ENCODE measurements at places on chromosomes 2 and 18.
A peak's percentile ranks its signal among the peaks of the same experiment; 100 is the strongest.

GRCh38 chr2:20447437-20448245 is 767 bp downstream of the RHOB start:
- DNase-seq: peak; percentile 59

DNA sequence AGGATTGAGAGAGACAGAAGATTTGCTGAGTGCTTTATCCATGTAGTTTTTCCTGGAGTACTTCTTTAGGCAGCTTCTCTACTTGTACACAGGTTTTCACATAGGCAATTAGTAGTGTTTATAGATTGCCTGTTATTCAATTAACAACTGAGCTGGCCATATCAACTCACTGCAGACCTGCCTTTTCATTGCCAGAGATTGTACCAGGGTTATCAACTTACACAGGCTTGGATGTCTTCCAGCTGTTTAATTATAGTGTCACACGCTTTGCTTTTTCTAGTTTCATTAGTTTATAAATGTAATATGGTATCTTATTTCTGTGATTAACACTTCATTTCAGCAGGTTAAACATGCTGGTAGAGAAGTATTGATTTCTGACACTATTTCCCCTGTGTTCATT is 125.9 kb downstream of the GPD2 start:
- no peak for DNase-seq

- no peak for DNase-seq
Measured at GRCh38 chr2:172131713-172132555, 29.2 kb upstream of the DLX2 start.

- DNase-seq: no peak
Measured at GRCh38 chr2:71608441-71608840, 155.1 kb downstream of the DYSF start.

DNA sequence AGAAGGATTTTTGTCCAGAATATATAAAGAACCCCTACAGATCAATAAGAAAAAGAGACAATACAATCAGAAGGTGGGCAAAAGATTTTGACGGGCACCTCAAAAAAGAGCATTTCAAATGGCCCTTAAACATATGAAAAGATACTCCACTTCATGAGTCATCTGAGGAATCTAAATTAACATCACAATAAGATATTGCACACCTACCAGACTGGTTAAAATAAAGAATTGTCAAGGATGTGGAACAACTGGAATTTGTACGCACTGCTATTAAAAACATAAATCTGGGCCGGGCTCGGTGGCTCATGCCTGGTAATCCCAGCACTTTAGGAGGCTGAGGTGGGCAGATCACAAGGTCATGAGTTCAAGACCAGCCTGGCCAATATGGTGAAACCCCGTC is 17.0 kb upstream of the NCOA1 start:
- DNase-seq: no peak

- DNase-seq: no peak
Measured at GRCh38 chr2:51304311-51304710, 272.4 kb upstream of the NRXN1 start.

- peak; percentile 34 for DNase-seq
Measured at GRCh38 chr2:216572582-216573578, 60.3 kb upstream of the IGFBP2 start.

- no peak for DNase-seq
Measured at GRCh38 chr18:75574187-75574586, 146.7 kb upstream of the SMIM21 start.

DNA sequence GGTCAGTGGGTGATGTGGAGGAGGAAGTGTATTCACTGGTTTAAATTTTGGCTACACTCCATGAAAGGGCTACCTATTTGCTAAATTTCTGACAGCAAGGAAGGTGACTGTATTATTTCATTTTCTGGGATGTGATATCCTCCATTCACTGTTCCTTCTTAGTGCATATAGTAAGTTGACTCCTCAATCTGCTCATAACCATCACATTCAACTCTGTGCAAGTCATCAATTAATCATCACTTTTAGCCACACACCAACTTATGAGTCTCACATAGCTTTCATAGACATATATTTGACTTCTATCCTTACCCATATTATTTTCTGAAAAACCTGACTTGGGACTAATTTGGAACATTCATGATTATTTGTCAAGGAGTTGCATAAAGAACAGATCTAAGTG is 16.9 kb downstream of the KLHL41 start:
- DNase-seq: no peak

- no peak for DNase-seq
Measured at GRCh38 chr2:216294305-216294704, 78.0 kb downstream of the MARCHF4 start.

GRCh38 chr2:168624028-168624427 is 168.0 kb downstream of the CERS6 start:
- no peak for DNase-seq

- DNase-seq: peak; percentile 86
Measured at GRCh38 chr18:69574401-69574800, 173.7 kb downstream of the DOK6 start.

DNA sequence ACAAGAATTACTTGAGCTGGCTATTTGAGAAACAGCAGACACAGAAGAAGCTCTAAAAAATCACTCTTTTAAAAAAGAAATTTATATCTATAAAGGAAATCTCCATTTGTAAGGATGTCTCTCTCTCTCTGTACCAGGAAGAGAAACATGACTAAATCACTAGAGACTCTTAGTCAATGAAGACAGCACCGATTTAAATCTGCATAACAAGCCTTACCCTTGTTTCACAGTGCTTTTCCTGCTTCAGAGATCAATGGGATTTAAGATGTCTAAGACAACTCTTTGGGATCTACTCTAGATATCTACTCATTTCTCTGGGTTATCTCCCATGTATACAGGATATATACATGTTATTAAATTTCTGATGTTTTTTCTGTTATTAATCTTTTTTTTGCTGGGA is 359.2 kb upstream of the RND3 start:
- no peak for DNase-seq

GRCh38 chr2:119426801-119427395 is 4.8 kb upstream of the TMEM37 start:
- no peak for DNase-seq

DNA sequence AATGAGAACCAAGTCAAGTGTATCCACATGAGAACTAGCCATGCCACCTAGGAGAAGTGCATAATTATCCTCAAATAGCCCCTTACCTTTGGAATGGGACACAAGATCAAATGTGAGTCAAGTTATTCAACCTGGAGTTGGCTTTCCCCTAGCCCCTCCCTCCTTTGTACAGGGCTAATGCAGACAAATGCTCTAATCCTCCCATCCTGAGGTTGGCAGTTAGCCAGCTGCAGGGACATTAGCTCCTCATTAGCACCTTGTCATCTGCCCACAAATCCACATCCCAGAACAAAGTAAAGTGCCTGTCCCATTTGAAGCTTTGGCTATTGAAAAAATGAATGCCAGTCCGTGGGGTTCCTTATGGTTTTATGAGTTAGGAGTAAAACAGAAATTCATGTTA is 294.1 kb upstream of the FANCL start:
- no peak for DNase-seq

DNA sequence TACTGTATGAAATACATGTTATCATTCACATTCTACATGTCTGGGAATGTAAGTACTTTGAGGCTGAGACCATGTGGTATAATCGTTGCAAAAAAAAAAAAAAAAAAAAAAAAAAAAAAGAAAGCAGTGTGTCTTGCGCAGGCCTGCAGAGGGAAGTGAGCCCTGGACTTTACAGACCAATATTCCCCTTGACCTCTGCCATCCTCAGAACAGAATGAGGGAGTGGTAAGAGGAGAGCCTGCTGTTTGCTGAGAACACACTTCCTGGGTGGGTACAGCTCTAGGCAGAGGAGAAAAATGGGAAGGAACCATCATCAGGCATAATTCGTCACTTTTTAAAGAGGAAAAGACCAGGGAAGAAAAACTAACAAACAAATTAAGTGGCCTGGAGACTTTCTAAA is 28.8 kb upstream of the TBC1D8 start:
- no peak for DNase-seq

DNA sequence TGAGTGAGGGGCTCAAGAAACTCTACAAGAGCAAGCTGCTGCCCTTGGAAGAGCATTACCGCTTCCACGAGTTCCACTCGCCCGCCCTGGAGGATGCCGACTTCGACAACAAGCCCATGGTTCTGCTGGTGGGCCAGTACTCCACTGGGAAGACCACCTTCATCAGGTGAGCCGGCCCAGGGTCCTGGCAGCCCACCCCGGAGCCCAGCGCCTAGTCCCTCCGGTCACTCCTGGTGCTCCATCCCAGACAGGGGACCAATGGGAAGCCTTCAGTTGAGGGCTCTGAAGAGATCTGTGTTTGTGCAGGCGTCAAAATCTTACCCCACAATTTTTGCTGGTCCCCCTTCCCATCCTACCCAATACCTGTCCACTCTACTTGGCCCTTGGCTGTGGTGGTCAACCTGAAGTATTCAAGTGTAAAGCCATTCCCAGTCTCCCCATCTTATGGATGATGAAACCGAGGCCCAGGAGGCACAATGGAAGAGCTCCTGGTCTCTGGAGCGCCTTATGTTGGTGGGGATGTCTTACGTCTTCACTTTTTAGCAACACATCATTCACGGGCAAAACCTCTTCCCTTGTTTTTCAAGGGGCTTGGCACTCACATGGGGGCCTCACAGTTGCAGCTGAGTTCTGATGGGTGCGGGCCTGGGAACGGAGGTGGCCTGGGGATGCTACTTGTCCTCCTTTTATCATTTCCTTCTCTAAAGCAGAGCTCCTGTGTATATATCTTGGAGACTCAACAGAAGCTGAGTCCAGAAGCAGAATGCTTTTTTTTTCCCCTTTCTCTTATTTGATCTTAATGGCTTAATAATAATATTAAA is 941 bp downstream of the EHD3 start:
- peak; percentile 4 for DNase-seq

GRCh38 chr2:67645280-67646138 is 248.4 kb downstream of the ETAA1 start:
- DNase-seq: no peak

GRCh38 chr2:148971547-148971946 is 67.0 kb upstream of the LYPD6B start:
- no peak for DNase-seq

DNA sequence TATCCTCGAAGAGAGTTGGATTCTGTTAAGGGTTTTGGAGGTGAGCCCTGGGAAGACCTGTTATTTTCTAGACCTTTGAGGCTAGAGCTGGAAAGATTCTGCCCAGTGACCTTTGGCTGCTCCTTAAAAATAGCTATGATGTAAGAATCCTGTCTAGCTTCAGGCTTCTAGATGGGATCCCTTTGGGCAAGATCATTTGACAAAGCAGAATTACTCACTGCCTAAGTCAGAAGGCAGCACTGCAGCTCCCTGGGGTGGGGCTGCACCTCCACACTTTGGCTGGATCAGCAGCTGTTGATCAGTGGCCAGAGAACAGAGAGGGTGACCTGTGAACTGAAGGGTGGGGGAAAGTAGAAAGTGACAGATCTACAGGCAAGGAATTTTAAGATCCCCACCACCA is 103.8 kb downstream of the ASAP2 start:
- peak; percentile 90 for DNase-seq

DNA sequence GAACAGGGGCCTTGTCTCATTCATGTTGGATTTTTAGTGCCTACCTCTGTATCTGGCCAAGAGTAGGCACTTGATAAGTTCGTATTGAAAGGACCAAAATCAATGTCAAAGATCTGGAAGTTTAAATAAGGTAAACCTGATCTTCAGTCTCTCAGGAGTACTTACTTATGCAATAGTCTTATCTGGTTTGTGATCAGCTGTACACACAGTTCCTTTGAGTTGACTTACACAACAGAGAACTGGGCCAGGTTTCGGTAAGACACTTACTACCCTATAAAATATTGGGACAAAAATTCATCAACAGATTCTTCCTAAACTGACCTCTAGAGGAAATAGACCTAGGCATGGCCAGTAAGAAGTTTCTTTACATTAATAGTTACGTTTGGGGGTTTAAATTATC is 113.6 kb upstream of the NXPH2 start:
- no peak for DNase-seq

GRCh38 chr2:241317391-241317790 is 1.7 kb downstream of the SEPTIN2 start:
- peak; percentile 35 for DNase-seq

DNA sequence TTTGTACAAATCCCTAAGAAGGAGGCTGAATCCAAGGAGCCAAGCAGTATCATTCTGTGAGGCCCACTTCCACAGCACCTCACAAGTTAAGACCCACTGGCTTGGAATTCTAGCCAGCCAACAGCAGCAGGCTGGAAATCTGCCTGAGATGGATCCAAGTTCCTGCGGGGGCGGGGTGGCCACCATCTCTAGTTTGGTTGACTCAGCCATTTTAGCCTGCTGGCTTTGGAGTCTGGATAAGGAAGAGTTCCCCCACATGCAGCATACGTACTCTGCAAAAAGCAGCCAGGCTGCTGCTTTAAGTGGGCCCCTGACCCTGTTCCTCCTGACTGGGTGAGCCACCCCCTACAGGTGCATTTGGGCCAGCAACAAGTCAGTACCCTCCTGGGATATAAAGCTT is 65.2 kb downstream of the FARP2 start:
- DNase-seq: no peak

- no peak for DNase-seq
Measured at GRCh38 chr18:44673256-44673880, 7.3 kb upstream of the SETBP1 start.

- no peak for DNase-seq
Measured at GRCh38 chr2:60215386-60215901, 338.0 kb downstream of the BCL11A start.

DNA sequence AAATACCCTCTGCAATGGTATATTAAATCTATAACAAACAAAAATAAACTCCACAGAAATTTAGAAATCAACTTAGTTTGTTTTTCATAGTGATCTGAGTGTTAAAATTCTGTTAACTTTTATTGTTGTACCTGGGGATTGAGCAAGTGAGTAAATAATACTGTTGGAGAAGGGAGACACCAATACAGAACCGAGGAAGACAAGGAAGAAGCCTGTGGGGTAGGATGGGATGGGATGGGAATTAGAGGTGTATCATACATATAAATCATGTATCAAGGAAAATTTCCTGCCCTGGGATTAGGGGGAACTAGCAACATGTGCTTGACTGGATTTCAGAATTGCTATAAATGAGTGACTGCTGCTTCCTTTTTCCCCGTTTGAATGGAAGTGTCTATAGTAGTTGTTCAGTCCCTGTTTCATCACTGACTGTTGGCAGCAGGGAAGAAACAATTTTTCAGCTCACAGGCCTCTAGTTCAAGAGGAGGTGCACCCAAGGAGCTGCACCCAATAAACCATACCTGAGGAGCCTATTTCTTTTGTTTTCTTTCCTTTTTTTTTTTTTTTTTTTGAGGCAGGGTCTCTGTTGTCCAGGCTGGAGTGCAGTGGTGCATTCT is 53.1 kb downstream of the SP110 start:
- no peak for DNase-seq

GRCh38 chr2:236762628-236763027 is 193.0 kb downstream of the ACKR3 start:
- DNase-seq: no peak

GRCh38 chr2:156657809-156658208 is 221.6 kb downstream of the GPD2 start:
- peak; percentile 38 for DNase-seq

DNA sequence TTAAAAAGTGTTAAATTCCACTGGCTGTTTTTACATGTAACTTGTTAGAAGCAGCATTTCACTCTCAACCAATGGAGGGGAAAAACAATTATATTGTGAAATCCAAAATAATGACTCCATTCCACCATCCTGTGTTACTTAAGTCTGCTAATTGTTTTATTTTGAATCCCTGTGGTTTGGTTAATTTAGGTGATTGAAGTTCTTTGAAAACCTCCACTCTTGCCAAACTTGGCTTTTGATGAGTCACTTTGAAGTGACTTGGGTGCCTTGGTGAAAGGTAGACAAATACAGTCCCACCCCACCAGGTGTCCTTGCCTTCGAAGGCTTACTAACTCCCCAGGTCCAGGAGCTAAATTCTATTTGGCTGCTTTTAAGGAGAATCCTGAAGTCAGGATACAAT is 1303.8 kb upstream of the NRXN1 start:
- no peak for DNase-seq

- DNase-seq: peak; percentile 87
Measured at GRCh38 chr2:135786823-135787222, 45.2 kb downstream of the UBXN4 start.
